Mammary epithelial cell (primary cell): ENCODE measurements at places on chromosomes 5 and 9. TPM values are rescaled to one million over a fixed set of nuclear protein-coding genes. Genes with fewer than 3 reads are reported as not detected.

SNCAIP gene
- total RNA-seq = not detected in 2 replicates

TAF9 gene
- total RNA-seq = 105 and 141 TPM in 2 replicates

SPINK6 gene
- total RNA-seq = 4.3 and 10.8 TPM in 2 replicates

GPX8 gene
- total RNA-seq = 38.8 TPM

CCL21 gene
- total RNA-seq = not detected in 2 replicates

TSC1 gene
- total RNA-seq = 33.5 and 44.9 TPM in 2 replicates

FOCAD gene
- 22.5 TPM in 2 replicates for total RNA-seq

CFAP157 gene
- not detected for total RNA-seq

IPO11 gene
- total RNA-seq = 27.8 TPM

NUTM2F gene
- not detected for total RNA-seq

PCDHA7 gene
- total RNA-seq = under 0.01 TPM
